ENCODE measurements at places on chromosomes 5 and 9. TPM values are rescaled to one million over a fixed set of nuclear protein-coding genes. Genes with fewer than 3 reads are reported as not detected.

The PCDHGC4 gene
- total RNA-seq, result 13.6 TPM

The PFN3 gene
- total RNA-seq, result not detected

The IL3 gene
- total RNA-seq, result not detected

The ADGRV1 gene
- 190 TPM for total RNA-seq

The ENTREP1 gene
- 35.0 TPM for total RNA-seq

The CFAP157 gene
- total RNA-seq, result 0.61 TPM

The INSL4 gene
- total RNA-seq, result not detected

The IL5 gene
- not detected for total RNA-seq

The MEGF10 gene
- total RNA-seq, result 42.5 TPM

The HTR4 gene
- 8.2 TPM for total RNA-seq

The QRFP gene
- not detected for total RNA-seq

The MARCOL gene
- total RNA-seq, result not detected

The RNF183 gene
- not detected for total RNA-seq
